ENCODE measurements at places on chromosomes 6 and 20.

GRCh38 chr6:141562186-141562811 is 570.4 kb upstream of the GJE1 start:
- DNase-seq, result no peak

- DNase-seq, result no peak
These were observed 71.4 kb upstream of the UFL1 start for GRCh38 chr6:96450082-96450769.

- DNase-seq, result no peak
These were observed 141.7 kb downstream of the ADGRG6 start for GRCh38 chr6:142443532-142443931.

DNA sequence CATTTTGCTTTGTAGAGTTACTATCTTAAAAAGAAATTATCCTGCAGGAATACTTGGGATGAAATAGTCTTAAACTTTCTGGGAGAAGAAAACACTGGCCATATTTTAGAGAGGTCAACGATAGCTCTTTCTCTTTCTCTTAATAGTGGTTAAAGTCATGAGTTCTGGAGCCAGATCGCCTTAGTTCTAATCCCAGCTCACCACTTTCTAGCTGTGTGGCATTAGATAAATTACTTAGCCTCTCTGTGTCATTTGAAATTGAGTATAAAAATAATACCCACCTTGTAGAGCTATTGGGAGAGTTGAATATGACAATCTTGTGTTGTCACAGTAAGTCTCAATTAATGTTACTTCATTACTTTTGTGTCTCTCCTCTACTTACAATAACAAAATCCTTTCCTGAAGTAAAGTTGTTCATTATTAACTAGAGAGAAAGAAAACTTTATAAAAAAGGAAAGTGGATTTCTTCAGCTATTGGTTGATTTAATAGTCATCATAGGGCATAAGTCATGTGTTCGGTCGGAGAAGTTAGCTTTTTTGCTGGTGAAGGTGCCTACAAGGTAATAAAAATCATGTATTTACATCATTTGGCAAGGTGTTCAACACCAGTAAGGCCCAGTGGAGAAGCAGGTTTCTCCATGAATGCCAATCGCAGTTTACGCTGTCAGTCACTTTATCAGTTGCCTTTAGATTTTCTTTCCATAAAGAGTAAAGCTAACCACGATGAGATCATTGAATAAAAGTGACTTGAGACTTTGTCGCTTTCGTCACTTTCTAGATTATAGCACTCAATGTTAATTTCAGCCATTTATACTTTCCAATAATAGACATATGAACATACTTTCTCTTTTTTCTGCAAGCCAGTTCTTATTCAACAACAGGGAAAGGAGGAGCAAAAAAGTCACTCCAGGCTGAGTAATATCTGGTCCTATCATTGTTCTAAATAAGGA is 2.0 kb downstream of the NEDD9 start:
- DNase-seq, result no peak

DNA sequence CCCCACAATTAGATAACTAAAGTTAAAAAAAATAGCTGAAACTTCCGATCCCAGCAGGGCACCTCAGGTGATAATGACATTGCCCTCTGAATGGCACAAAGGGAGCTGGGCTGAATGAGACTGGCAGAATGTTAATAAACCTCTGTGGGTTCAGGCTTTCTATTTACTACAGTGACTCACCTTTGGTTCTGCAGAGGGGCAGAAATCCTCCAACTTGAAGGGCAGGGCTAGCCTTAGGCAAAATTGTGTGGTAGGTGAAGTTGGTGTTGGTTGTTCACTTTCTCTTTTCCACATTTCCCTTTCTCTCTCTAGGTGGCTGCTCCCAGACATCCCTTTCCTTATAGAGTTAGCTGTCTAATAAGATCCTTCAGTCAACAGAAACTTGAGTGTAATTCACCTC is 625.2 kb downstream of the EPM2A start:
- DNase-seq, result no peak

GRCh38 chr6:110699780-110700179 is 115.5 kb downstream of the CDK19 start:
- no peak for DNase-seq

DNA sequence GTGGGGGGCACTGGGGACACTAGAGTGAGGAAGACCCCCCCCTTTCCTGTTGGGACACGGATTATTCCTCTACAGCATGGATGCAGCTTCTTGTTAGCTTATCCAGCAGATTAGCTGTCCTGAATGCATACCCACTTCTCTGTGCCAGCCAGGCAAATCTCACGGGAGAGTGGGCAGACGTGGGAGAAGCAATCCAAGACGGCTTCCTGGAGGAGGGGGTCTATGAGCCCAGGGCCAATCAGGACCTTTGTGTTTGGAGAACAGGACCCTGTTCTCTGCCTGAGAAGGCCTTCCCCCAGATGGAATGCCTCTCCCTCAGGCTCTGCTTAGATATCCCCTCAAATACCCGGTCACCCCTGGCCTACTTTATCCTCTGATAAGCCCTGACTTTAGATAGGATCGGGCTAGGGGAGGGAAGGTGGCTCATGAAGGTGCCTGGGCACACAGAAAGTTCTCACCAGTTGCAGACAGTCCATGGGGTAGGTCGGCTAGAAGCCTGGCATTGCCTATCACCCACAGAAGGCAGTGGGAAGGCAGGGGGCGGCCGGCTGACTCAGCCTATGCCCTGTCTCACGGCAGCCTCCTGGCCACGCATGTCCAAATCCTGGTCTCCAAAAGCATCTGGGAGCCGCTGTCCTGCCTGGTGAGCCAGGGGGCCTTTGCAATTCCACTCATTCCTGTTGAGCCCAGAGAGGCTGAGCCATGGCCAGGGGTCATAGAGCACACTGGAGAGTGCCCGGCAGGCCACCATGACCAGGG is 34.7 kb downstream of the SUN5 start:
- no peak for DNase-seq

GRCh38 chr6:105310371-105310770 is 92.5 kb downstream of the PREP start:
- DNase-seq, result no peak

- DNase-seq, result no peak
These were observed 141.3 kb upstream of the CARMIL1 start for GRCh38 chr6:25137916-25138232.

DNA sequence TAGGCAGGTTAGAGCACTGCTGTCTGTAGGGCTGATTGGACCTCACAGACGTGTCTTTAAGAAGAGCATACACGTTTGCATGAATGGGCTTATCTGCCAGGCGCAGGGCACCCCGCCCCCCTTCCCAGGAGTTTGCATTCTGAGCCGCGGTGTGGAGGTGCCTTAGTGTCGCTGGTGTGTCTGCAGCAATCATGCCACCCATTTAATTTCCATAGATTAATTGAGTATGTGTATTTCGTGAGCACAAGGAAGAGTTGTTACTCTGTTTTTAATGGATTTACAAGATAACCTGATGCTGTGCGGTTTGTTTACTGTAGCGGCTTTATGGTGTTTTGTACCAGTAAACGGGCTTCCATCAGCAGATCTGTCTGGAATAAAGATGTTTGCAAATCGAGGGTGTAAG is 107.7 kb downstream of the ZDHHC14 start:
- no peak for DNase-seq

DNA sequence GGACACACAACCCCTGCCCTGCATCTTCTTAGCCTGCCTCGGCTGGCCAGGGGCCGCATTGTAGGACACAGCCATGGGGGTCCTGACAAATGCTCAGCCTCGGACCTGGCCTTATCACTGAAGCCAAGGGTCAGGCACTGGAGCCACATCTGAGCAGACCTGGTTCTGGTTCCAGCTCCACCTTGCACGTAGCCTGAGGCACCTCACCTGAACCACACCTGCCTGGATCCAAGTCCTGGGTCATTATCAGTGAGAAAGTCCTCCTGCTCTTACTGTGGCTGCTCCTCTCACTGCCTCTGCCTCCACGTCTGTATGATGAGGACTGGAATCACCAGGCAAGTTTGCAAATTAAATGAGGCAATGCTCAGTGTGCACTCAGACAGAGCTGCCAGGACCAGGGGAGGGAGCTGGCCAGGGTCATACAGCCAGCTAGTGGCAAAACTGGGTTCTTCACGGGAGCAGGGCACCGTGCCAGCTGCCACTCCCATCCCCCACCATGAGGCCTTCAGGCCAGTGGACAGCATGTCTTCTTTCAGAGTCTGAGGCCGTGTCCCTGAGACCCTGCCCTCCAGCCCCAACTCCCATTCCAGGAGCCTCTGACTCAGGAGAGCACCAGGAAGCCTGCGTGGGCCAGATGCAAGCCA is 40.2 kb downstream of the MRPL14 start:
- DNase-seq, result no peak

GRCh38 chr6:51147756-51148155 is 329.1 kb downstream of the TFAP2B start:
- DNase-seq, result no peak

- no peak for DNase-seq
These were observed 98.0 kb downstream of the DACT2 start for GRCh38 chr6:168221497-168222079.

DNA sequence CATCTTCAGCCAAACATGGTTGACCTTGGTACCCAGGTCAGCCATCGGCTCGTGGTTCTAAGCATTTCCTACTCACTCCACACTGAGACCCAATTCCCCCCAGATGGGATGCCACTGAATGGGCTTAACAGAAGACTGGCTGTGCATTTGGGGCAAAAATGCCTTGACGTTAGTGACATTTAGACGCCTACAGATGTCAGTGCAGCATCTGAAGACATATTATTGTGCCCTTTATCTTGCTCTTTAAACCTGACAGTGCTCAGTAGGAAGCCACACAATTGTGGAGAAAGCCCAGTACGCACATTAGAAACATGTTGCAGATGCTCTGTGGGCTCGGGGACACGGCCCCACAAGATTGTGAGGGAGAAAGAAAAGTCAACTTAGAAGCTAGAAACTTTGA is 414.7 kb downstream of the PTPRT start:
- no peak for DNase-seq

DNA sequence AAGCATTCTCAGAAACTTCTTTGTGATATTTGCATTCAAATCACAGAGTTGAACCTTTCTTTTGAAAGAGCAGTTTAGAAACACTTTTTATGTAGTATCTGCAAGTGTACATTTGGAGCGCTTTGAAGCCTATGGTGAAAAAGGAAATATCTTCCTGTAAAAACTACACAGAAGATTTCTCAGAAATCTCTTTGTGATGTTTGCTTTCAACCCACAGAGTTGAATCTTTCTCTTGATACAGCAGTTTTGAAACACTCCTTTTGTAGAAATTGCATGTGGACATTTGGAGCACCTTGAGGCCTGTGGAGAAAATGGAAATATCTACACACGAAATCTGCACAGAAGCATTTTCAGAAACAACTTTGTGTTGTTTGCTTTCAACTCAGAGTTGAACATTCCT is 612.3 kb upstream of the ZNF337 start:
- no peak for DNase-seq

GRCh38 chr6:1347161-1347560 is 35.3 kb downstream of the FOXQ1 start:
- no peak for DNase-seq
